Ascending aorta (tissue), 2 donors: ENCODE measurements at places on chromosomes 11 and 22. TPM values are rescaled to one million over a fixed set of nuclear protein-coding genes. Genes with fewer than 3 reads are reported as not detected.

Gene PRDM11
- 36.5 TPM for total RNA-seq

DNA sequence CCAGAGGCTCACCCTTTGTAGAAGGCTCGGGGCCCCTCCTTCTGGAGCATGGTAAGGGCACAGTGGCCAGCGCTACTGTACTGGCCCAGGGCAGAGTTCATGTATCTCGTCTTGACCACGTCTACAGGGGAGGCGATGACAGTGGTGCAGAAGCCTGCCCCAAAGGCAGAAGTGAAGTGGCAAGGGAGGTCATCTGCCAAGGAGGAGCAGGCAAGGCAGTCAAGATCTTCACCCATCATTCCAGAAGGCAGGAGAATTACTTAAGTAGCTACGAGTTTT, 7.2 kb downstream of the UCP2 start:
- DNase-seq, result no peak

Gene KRTAP5-11
- not detected for total RNA-seq

- no peak for DNase-seq
Observed at GRCh38 chr11:20155683-20156279, 4.5 kb downstream of the DBX1 start.

Gene BARX2
- not detected for total RNA-seq

Gene SERPING1
- total RNA-seq, result 607 TPM

- no peak for DNase-seq
Observed at GRCh38 chr11:112132737-112133136, 31.2 kb downstream of the IL18 start.

GRCh38 chr11:87743007-87743406, 432.2 kb downstream of the RAB38 start:
- DNase-seq, result no peak

DNA sequence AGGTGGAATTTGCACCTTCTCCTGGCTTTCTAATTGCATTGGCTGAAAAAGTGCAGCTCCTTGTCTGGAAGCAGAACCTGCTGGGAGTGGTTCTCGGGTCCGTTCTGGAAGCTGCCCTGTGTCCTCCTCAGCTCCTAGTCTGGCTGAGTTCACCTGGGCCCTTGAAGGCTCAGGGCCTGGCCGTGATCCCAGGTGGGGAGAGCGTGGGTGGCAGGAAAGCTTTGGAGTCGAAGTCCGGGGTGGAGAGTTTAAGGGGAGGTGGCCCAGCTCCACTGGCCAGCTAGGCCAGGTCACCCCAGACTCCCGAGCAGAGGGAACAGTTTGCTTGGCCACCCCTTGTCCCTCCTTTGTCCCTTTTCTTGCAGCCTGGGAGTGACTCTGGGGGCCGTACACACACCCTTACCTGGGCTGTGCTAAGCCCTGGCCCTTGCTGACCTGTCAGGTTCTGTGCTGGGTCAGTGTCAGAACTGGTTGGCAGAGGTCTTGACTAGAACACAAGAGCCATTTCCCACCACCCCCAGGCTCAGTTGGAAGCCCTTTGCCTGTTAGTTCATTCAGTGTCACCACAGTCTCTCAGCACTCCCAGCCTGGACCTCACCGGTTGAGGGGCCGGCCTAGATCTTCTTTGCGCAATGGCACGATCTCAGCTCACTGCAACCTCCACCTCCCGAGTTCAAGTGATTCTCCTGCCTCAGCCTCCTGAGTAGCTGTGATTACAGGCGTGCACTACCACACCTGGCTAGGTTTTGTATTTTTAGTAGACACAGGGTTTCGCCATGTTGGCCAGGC, 37.3 kb downstream of the LRP5 start:
- no peak for DNase-seq

DNA sequence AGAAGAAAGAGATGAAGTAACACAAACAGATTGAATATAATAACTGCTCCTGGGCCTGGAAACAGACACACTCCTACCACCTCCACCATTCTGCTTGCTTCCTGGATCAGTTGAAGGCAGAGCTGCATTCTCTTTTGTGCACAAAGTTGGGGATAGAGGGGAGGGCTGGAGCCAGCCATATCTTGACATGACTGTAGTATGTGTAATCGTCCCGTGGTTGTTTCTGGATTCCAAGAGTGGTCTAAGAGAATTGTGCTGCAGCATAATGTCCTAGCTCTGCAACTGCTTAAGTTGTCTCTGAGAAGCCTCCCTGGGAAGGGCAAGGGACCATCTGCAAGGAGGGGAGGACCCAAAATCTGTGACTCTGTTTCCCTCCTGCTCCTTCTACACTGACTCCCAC, 3.2 kb downstream of the CRY2 start:
- no peak for DNase-seq

DNA sequence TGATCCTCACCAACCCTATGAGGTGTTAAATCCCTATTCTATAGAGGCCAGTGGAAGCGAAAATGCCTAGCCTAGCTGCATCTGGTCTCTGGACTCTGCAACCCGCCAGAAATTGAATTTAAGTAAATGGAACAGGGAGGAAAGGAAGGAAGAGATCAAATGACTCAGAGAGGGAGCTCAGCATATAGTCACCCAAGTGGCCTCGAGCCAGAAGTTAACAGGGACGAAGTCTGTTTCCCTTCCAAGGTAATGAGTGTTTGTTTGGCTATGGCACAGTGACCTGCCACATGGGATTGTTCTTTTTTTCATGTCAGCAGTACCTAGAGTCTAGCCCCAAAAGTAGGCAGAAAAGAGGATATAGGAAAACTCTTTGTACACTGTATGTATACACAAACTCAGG, 66.3 kb downstream of the PAK1 start:
- DNase-seq, result no peak

DNA sequence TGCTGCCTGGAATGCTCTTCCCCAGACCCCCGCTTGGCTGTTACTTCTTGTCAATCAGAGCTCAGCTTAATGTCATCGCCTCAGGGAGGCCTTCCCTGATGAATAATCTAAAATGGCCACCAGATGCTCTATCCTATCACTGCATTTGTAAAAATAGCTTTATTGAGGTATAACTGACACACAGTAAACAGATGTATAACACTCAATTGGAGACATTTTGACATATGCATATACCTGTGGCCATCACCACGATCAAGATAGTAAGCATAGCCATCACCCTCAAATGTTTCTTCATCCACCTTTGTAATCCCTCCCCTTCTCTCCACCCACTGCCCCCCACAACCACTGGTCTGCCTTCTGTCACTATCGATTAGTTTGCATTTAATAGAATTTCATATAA, 36.6 kb upstream of the NECTIN1 start:
- DNase-seq, result no peak

Gene CAT
- total RNA-seq, result 69.2 TPM

Gene APOA5
- total RNA-seq, result not detected

- no peak for DNase-seq
Observed at GRCh38 chr11:17479284-17480214, 2.9 kb upstream of the ABCC8 start.
